ENCODE measurements at places on chromosomes 12 and 14.

- DNase-seq = no peak
Measured at GRCh38 chr14:96754162-96754844, 42.9 kb upstream of the VRK1 start.

DNA sequence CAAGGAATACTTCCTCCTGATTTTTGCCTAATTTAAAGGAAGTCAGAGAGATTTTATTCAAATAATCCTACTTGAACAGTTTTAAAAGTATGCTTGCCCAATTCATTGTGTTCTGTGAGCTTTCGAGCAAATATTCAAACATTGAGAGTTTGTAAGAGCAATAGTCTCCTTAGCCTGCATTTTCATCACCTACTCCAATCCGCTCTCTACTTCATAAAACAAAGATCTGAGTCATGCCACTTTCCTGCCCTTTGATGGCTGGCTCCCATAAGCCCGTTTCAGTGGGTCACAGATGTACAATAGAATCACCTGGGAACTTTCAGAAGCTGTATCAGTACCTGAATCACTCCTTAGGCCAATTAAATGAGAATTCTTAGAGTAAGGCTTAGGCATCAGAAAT is 319.2 kb downstream of the PDZRN4 start:
- DNase-seq = no peak

DNA sequence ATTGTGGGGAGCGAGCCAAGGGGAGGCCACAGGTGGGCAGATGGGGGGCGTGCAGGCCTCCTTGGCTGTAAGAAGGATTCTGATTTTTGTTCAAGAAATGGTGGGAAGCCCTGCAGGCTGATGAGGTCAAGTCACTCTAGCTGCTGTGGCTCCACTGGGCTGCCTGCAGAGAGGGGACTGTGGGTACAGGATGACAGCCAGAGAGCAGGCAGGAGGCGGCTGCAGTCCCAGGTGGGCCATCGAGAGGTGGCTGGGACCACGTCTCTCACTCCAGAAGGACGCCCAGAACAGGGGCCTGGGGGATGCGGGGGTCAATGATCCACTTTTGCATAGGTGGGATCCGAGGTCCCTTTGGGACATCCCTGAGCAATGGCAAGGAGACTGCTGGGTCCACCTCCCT is 9.1 kb downstream of the NCOR2 start:
- DNase-seq = no peak

GRCh38 chr14:72961579-72962335 is 35.5 kb downstream of the DCAF4 start:
- no peak for DNase-seq

- no peak for DNase-seq
Measured at GRCh38 chr12:66090157-66090556, 40.4 kb downstream of the LLPH start.

DNA sequence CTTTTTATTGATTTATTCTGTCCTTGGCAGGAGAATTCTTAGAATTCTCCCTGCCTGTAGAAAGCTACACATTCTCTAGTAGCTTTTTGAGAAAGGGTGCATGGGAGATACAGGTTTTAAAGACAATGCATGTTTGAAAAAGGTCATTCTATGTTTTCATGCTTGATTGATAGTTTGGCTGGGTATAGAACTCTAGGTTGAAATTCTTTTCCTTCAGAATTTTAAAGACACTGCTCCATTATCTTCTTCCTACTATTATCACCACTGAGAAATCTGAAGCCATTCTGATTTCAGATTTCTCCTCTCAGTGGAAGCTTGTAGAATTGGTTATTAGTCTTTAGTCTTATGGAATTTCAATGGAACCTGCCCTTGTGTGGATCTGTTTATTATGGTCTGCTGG is 14.0 kb downstream of the ATF7IP start:
- DNase-seq = no peak

- no peak for DNase-seq
Measured at GRCh38 chr12:94172973-94173372, 24.6 kb downstream of the PLXNC1 start.

GRCh38 chr14:94573475-94574277 is 7.5 kb upstream of the SERPINA5 start:
- DNase-seq = no peak

DNA sequence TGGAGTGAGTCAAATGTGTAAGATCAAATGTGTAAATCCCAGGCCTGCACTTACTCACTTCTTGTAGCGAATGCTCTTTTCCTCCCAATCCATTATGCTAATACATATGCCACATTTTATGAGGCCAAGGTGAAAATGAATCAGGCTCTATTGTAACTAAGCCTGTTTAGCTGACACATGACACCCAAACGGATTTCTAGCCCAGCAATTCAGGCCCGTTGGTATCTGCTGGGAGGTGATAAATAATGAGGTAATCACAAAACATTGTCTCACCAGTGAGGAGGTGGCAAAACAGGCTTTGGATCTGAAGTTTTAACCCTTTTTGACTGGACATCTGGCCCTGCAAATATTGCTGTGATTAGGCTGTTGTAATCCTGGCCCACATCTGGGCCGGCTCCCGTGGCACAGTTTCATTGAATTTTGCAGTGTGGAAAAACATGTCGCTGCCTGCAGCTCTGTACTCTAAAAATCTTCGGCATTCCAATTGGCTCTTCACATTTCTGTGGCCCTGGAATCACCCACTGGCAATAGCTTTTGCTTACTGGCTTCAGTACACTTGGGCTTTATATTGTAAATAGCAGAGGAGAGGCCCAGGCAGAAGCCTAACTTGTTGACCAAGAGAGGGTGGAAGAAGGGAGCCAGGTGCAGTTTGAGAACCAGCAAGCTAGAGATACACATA is 106.1 kb downstream of the PAX9 start:
- DNase-seq = no peak

DNA sequence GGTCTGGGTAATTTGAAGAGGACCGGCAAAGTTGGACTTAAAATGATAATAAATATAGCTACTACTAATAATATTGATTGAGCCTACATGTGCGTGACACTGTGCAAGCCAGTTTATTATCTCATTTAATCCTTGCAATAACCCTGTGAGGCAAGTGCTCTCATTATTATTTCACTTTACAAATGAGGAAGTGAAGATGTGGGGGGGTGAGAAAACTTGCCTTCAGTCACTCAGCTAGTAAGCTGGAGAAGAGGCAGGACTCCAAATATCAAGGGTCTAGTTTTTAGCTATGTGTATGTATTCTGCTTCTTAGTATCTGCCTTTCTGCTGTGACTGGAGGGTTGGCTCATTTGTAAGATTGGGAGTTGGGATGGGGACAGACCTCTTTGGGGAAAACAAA is 39.2 kb downstream of the NPAS3 start:
- no peak for DNase-seq

Data from activated gamma-delta T cell treated with Interleukin-2 at 50 U/mL for 16 hours (primary cell).